ENCODE measurements at places on chromosomes 1 and 21.
A peak's percentile ranks its signal among the peaks of the same experiment; 100 is the strongest.

GRCh38 chr1:110673197-110673701 lies 1.5 kb downstream of the KCNA3 start:
- DNase-seq = peak; percentile 9

DNA sequence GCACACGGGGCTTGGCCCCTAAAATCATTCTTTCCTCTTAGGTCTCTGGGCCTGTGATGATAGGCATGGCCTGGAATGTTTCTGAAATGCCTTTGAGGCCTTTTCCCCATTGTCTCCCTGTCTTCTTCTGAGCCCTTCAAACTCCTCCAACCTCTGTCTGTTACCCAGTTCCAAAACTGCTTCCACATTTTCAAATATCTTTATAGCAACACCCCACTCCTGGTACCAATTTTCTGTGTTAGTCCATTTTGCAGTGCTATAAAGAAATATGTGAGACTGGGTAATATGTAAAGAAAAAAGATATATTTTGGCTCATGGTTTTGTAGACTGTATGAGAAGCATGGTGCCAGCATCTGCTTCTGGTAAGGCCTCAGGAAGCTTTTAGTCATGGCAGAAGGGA lies 158.8 kb downstream of the TM2D1 start:
- DNase-seq = no peak

GRCh38 chr1:33383489-33383888 lies 47.4 kb downstream of the PHC2 start:
- no peak for DNase-seq

DNA sequence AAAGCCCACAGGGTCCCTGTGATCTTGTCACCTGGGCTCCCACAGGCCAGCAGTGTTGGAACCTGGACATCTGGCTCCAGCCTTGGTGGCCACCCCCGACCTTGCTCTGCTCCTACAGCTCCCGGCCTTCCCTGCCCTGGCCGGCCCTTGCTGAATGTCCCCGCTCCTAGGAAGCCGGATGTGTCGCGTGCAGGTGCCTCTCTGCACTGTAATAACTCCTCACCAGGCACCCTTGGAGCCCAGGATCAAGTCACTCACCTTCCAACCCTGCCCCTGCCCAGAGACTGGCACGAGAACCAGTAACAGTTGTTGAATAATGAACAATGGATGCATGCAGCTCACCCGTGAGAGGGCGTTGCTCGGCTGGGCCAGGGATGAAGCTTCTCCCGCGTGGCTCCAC lies 12.1 kb downstream of the PDE9A start:
- DNase-seq = no peak

- DNase-seq = no peak
Observed at GRCh38 chr1:1969953-1970716, 33.5 kb downstream of the CFAP74 start.

- no peak for DNase-seq
Observed at GRCh38 chr1:2383576-2383975, 7.8 kb downstream of the MORN1 start.

- DNase-seq = no peak
Observed at GRCh38 chr1:8667869-8668594, 149.4 kb downstream of the RERE start.

GRCh38 chr1:175218786-175219434 lies 26.3 kb upstream of the KIAA0040 start:
- no peak for DNase-seq

- no peak for DNase-seq
Observed at GRCh38 chr1:44499306-44499705, 94.3 kb downstream of the RNF220 start.

DNA sequence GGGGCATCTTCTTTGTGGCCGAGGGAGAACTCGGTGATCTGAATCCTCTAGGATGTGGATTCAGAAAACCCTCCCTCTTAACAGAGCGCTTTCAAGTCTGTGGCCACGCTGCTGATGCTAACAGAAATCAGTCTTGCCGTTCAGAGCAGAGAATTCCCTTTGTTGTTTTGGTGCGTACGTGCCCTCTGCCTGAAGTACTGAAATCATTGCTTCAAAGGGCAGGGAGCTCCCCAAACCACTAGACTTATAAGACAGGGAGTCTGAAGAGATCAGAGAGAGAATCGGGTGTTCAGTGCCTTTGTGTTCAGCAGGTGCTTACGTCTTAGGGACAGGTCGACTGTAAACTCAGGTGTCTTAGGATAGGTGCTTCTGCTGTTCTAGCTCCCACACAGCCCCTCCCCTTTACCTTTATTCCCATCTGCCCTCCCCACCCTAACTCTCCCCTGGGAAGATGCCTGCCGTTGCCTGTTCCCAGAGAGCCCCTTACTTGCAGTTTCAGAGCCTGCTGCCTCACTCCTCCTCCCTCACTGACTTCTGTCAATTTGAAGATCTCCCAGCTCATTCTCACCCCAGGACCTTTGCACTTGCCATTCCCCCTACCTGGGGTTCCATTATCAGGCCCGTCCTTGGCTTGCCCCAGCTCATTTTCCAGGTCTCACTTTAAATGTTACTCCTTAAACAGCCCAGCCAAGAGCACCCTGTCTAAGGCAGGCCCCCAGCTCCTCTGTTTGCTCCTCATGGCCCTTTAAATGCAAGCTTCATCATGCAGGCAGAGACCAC lies 143.0 kb downstream of the CAMTA1 start:
- no peak for DNase-seq

GRCh38 chr1:30472009-30472408 lies 251.4 kb downstream of the MATN1 start:
- no peak for DNase-seq

DNA sequence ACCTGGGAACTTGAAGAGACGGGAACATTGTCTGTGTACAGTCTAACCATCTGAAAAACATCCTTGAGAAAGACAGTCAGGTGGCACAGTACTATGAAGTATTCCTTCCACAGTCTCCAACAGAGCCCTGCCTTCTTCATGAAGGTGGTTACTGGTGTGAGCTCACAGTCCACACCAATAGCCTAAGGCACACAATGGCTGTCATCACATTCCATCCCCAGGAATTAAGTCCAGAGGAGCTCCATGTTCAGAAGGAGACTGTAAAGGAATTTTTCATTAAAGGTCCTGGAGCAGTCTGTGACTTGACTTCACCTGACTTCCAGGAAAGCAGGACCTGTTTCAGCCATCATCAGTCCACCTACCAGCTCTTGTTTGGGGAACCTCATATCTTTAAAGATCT lies 180.2 kb downstream of the C1orf21 start:
- no peak for DNase-seq

DNA sequence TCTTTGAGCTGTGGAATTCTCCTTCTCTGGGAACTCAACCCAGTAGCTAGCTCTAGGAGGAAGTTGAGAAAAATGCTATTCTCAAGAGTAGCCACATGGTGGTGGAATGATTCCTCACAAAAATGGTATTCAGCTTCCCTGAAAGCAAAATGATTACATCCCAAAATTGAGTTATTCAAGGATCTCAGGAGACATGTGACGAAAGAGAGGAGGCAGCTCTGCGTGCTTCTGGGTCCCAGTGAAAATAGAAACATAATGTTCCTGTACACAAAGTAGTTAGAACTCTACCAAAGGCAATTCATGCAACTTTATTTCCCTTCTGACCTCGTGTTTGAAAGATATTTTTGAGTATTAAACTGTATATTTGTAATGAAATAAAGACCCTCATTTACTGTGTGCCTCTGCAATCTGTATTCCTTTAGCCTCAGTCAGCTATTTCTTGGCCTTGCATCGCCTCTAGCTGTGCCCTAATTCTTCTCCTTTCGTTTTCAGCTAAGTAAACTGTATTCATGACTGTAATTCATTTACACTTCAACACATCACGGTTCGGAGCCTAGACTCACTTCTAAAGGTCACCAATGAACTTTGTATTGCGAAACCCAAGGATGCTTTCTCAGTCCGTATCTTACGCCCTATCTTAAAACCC lies 167.3 kb downstream of the FASLG start:
- DNase-seq = no peak

DNA sequence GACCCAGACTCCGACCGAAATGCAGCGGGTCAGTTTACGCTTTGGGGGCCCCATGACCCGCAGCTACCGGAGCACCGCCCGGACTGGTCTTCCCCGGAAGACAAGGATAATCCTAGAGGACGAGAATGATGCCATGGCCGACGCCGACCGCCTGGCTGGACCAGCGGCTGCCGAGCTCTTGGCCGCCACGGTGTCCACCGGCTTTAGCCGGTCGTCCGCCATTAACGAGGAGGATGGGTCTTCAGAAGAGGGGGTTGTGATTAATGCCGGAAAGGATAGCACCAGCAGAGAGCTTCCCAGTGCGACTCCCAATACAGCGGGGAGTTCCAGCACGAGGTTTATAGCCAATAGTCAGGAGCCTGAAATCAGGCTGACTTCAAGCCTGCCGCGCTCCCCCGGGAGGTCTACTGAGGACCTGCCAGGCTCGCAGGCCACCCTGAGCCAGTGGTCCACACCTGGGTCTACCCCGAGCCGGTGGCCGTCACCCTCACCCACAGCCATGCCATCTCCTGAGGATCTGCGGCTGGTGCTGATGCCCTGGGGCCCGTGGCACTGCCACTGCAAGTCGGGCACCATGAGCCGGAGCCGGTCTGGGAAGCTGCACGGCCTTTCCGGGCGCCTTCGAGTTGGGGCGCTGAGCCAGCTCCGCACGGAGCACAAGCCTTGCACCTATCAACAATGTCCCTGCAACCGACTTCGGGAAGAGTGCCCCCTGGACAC lies 534 bp downstream of the C1orf56 start:
- peak; percentile 32 for DNase-seq

- DNase-seq = no peak
Observed at GRCh38 chr21:28834335-28835238, 158.1 kb downstream of the LTN1 start.

DNA sequence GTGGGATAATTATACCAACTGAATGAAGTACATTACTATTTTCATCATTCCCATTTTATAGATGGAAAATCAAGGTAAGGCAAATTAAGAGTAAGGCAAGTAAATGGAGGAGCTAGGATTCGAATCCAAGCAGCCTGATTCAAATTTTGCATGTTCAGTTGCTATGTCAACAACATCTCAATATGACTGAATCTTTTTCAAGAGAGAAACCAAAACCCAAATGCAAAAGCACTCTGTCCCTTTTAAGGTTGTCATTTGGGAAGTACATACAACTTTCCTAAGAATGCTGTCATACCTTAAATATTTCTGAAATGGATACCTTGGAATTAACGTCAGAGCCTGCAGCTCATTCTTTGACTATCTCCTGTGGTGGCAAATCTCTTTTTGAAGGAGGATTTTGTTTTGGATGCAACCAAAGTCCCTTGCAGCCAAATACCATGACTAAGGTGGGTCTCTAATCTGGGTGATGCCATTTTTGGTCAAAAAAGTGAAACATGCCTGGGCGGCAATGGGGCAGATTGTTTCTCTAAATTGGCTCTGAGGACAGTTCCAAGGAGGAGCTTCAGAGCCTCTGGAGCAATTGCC lies 25.4 kb downstream of the ADAMTS1 start:
- DNase-seq = no peak

- peak; percentile 46 for DNase-seq
Observed at GRCh38 chr1:225427235-225428067, at the start of gene LBR. Gene LBR, minus strand, starts transcription at chr1:225428038. Its CDS starts 3,963 bp downstream, at chr1:225424075.

DNA sequence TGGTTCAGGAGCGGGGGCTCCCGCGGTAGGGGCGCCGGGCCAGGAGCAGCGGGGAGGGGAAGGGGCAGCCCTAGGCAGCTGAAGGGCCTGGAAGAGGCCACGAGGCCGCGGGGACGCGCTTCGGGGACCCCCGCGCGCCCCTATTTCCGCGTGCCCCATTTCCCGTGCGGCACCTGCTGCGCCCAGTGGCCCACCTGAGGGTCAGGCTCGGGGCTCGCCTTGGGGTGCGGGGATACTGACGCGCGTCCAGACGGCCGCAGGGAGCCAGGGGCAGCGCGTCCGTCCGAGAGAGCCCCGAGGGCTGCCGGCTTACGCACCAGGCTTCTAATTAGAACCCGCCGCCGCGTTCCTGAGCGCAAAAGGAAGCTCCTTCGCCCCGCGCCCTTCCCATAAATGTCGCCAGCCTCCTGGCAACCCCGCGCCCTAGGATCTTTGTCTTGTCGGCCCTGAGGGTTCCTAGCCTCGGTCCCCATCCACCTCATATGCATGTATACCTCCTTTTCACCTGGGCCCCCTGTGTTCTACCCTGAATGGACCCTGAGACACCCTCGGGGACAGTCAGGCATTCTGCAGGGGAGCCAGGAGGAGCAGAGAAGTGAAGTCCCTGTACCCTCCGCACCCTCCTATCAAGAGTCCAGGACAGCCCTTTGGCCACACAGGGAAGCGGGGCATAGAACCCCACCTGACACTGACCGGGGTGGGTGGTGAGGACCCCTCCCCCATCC lies 1.8 kb downstream of the WNT3A start:
- peak; percentile 17 for DNase-seq

DNA sequence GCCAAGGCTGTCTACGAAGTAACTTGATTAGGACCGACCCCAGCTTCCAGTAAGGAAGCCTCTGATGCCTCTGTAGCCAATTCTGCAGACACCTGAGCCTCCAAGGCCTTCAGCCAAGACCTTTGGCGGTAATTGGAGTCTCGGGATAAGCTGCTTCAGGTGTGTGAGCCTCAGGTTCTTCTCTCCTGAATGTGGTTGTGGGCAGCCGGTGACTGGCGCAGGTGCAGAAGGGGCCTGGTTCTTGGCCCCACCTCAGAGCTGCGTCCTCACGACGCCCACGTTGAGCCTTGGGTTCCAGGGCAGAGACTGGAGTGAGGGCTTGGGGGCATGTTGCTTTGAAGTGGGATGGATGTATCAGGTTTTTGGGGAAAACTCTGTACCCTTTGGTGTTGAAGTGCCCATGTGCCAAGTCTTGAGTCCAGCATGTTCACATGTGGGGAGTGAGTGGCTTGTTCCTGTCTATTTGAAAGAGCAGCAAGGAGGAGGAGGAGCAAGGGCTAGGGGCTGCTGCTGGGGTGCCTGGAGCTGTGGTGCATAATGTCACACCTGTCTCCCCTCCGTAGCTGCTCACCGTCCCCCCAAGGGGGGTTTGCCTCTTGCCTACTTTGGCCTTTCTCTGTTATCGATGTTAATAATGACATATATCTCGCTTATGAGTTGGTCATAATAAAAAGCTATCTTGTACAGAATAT lies 1.4 kb downstream of the PSEN2 start:
- no peak for DNase-seq

GRCh38 chr1:110112656-110113055 lies 413 bp downstream of the UBL4B start:
- peak; percentile 49 for DNase-seq

DNA sequence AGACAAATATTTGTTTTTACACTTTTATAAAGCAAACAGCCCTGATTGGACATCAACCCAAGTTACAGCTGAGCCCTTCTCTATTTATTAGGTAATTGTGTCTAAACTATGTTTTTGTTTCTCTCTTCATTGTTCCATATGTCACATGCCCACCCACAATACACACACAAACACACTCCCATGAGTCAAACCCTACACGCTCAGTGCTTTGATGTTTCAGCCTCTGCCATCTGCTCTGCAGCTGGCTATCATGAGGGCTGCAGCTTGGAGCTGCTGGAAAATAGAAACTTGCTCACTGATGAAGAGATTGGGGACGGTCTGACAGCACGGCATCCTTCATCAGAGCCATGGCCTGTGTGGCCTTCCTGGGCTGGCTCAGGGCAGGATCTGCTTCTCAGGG lies 41.7 kb downstream of the PSMG1 start:
- peak; percentile 89 for DNase-seq

GRCh38 chr21:39504230-39504629 lies 52.5 kb downstream of the SH3BGR start:
- no peak for DNase-seq

Measured in NCI-H524 (cell line).